ENCODE measurements at places on chromosomes 1 and 21.

- DNase-seq: no peak
These were observed 32.8 kb upstream of the IFNAR2 start for GRCh38 chr21:33196941-33197374.

GRCh38 chr1:226064816-226065248 is 2.3 kb downstream of the H3-3A start:
- DNase-seq: peak; percentile 28

DNA sequence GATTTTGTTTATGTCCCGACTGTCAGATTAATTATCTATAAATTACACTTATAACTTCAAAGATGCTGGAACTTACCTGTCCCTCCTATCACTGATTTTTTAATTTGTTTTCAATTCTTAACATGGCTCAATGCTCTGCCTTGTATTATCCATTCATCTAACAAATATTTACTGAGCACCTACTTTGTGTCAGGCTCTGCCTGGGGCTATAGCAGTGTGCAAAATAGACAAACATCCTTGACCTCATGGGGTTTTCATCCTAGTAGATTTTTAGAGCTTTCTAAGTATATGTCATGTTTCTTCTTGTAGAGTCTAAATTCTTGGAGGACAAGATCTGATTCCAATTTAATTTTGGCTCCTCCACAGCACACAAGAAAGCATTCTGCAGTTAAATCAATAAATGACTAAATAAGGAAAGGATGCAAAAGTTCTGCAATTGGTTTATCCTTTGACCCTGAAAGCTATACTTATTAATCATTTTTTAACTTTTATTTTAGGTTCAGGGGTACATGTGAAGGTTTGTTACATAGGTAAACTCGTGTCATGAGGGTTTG is 10.8 kb upstream of the SMYD2 start:
- no peak for DNase-seq

GRCh38 chr1:224092601-224093000 is 21.3 kb upstream of the FBXO28 start:
- no peak for DNase-seq

DNA sequence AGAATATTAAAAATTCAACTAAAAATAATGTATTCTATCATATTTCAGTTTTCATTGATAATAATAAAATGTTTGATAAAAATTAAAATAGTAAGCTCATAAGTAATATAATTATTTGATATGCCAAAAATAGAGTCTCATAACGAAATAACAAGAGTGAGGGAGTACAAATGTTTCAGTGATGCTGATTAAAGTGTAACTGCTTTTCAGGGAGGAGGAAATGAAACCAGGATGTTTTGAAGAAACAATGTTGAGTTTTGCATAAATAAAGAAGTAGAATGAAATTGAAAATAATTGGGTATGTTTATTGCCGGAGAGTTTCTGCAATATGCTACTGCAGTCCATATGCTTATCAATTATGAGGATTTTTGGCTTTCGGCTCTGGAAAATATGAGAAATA is 1159.8 kb upstream of the ADGRL2 start:
- no peak for DNase-seq

Data from NCI-H2081 treated with DMSO at 0.1 percent for 48 hours (cell line).